Osteoblast (primary cell): ENCODE measurements at places on chromosomes 5 and 9. TPM values are rescaled to one million over a fixed set of nuclear protein-coding genes. Genes with fewer than 3 reads are reported as not detected.

GRCh38 chr5:159441441-159441840 lies 111.2 kb upstream of the IL12B start:
- peaks cover 7% of the 10 kb centered on the region for H3K27me3 ChIP-seq
- no peak overlapping the region for H3K27ac ChIP-seq
- H3K4me3 ChIP-seq: no peak overlapping the region

Gene ENHO
- total RNA-seq: under 0.01 and 0.29 TPM in 2 replicates

GRCh38 chr5:43045236-43045635 lies 5.1 kb upstream of the ANXA2R start:
- H3K4me3 ChIP-seq: no peak overlapping the region
- no peaks in the 10 kb centered on the region for H3K36me3 ChIP-seq
- no peak overlapping the region for H3K27ac ChIP-seq
- peaks cover 33% of the 10 kb centered on the region for H3K4me1 ChIP-seq
- H3K27me3 ChIP-seq: no peaks in the 10 kb centered on the region

Gene SUSD3
- total RNA-seq: 0.36 and 0.88 TPM in 2 replicates

DNA sequence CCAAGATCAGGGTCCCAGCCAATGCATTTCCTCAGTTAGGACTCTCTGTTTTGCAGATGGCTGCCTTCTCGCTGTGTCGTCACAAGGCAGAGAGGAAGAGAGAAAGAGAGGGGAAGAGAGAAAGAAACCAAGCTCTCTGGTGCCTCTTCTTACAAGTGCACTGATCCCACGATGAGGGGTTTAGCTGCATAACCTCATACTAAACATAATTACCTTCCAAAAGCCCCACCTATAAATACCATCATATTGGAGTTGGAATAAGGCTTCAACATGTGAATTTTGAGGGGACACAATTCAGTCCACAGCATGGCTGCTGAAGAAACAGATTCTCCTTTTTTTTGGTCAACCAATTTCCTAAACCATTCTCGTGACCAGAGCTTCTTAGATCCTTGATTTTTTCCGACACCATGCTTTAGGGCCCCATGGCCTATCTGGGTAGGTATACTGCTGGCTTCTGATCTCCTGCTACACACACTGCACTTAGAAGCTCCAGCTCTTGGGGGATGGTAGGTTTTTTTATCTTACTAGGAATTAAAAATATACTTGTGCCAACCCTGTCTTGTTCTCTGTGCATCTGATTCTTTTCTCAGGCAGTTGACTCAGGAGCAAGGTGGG lies 5.1 kb downstream of the CAMK4 start:
- no peak for DNase-seq
- H3K36me3 ChIP-seq: no peaks in the 10 kb centered on the region
- no peak overlapping the region for H3K4me3 ChIP-seq
- H3K27me3 ChIP-seq: peaks cover 7% of the 10 kb centered on the region

GRCh38 chr9:95023217-95024003 lies 294.1 kb downstream of the FANCC start:
- peak overlapping the region; percentile 33 for H3K4me3 ChIP-seq
- no peaks in the 10 kb centered on the region for H3K27me3 ChIP-seq
- peak overlapping the region; percentile 89 for H3K27ac ChIP-seq
- peaks cover 80% of the 10 kb centered on the region for H3K36me3 ChIP-seq
- no peak for DNase-seq

GRCh38 chr5:55989860-55990259 lies 4.9 kb downstream of the IL6ST start:
- no peaks in the 10 kb centered on the region for H3K27me3 ChIP-seq
- no peak overlapping the region for H3K4me3 ChIP-seq
- DNase-seq: no peak
- H3K36me3 ChIP-seq: peaks cover 5% of the 10 kb centered on the region
- no peak overlapping the region for H3K27ac ChIP-seq

- H3K36me3 ChIP-seq: no peaks in the 10 kb centered on the region
- peaks cover 8% of the 10 kb centered on the region for H3K4me1 ChIP-seq
- no peak overlapping the region for H3K4me3 ChIP-seq
- no peak overlapping the region for H3K27ac ChIP-seq
- H3K27me3 ChIP-seq: no peaks in the 10 kb centered on the region
These were observed 11.8 kb upstream of the NDUFB6 start for GRCh38 chr9:32584784-32585183.

- no peaks in the 10 kb centered on the region for H3K4me1 ChIP-seq
- H3K27me3 ChIP-seq: no peaks in the 10 kb centered on the region
- H3K4me3 ChIP-seq: no peak overlapping the region
- no peak for DNase-seq
- H3K36me3 ChIP-seq: no peaks in the 10 kb centered on the region
These were observed 40.3 kb downstream of the RAB3C start for GRCh38 chr5:58622936-58623871.

DNA sequence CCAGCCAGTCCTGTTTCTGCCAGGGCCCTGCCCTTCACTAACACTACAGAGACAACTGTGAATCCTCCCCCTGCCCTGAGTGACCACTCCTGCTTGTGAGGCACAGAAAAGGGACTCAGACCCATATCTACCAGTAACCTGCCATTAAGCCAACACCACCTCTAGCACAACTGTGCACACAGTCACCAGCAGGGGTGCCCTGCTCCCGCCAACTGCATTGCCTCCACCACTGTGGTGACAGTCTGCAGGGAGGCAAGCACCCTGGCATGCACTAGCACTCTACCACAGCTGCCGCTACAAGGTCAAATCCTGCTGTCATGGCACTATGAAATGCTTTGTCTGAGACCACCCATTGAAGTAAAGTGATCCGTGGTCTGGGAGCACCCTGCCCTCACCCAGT lies 1028.5 kb upstream of the CDH9 start:
- no peak overlapping the region for H3K27ac ChIP-seq
- H3K27me3 ChIP-seq: no peaks in the 10 kb centered on the region
- no peak overlapping the region for H3K4me3 ChIP-seq
- no peaks in the 10 kb centered on the region for H3K4me1 ChIP-seq

GRCh38 chr9:137243626-137244485 lies 2.8 kb downstream of the TUBB4B start:
- no peak overlapping the region for H3K4me3 ChIP-seq
- no peak overlapping the region for H3K27ac ChIP-seq
- H3K36me3 ChIP-seq: peaks cover 20% of the 10 kb centered on the region
- peaks cover 8% of the 10 kb centered on the region for H3K4me1 ChIP-seq
- no peaks in the 10 kb centered on the region for H3K27me3 ChIP-seq

DNA sequence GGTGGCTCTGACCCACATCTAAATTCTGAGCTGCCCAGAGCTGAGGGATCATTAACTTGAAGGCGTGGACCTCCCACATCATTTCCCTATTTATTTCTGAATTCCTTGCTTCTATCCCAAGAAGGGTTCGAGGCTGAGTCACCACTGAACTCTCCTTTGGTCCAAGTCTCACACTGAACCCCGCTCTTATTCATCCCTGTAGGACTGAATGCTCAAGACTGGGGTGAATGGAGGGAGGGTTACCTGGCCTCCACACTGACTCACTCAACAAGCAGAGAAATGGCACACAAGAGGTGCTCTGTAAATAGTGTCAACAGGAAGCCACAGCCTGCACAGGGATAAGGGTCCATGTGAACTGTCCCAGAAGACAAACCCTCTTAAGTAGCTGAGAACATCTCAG lies 79.1 kb upstream of the FSTL4 start:
- peaks cover 2% of the 10 kb centered on the region for H3K27me3 ChIP-seq
- H3K36me3 ChIP-seq: no peaks in the 10 kb centered on the region
- no peak for DNase-seq
- H3K4me3 ChIP-seq: no peak overlapping the region
- no peak overlapping the region for H3K27ac ChIP-seq

- no peak overlapping the region for H3K27ac ChIP-seq
- DNase-seq: no peak
- no peak overlapping the region for H3K4me3 ChIP-seq
- peaks cover 2% of the 10 kb centered on the region for H3K27me3 ChIP-seq
These were observed 270.9 kb downstream of the HSPA4 start for GRCh38 chr5:133322743-133323142.

GRCh38 chr9:112912636-112913035 lies 22.0 kb upstream of the SLC46A2 start:
- no peak overlapping the region for H3K27ac ChIP-seq
- no peaks in the 10 kb centered on the region for H3K36me3 ChIP-seq
- no peak for DNase-seq
- H3K27me3 ChIP-seq: peaks cover 32% of the 10 kb centered on the region
- no peak overlapping the region for H3K4me3 ChIP-seq

Gene PTGES
- 70.9 and 115 TPM in 2 replicates for total RNA-seq

Gene SPATA31A7
- total RNA-seq: not detected in 2 replicates

GRCh38 chr5:138905541-138905940 lies 30.4 kb upstream of the LRRTM2 start:
- H3K36me3 ChIP-seq: peaks cover 55% of the 10 kb centered on the region
- H3K4me3 ChIP-seq: no peak overlapping the region
- H3K27ac ChIP-seq: peak overlapping the region; percentile 24
- no peaks in the 10 kb centered on the region for H3K27me3 ChIP-seq
- DNase-seq: peak; percentile 57

- no peaks in the 10 kb centered on the region for H3K27me3 ChIP-seq
- no peak overlapping the region for H3K27ac ChIP-seq
- H3K4me3 ChIP-seq: no peak overlapping the region
- peaks cover 4% of the 10 kb centered on the region for H3K4me1 ChIP-seq
- DNase-seq: peak; percentile 15
These were observed 290 bp downstream of the SLC23A1 start for GRCh38 chr5:139382807-139383206.

GRCh38 chr5:163385271-163385670 lies 52.1 kb upstream of the CCNG1 start:
- no peak overlapping the region for H3K27ac ChIP-seq
- no peak for DNase-seq
- no peaks in the 10 kb centered on the region for H3K4me1 ChIP-seq
- H3K27me3 ChIP-seq: no peaks in the 10 kb centered on the region
- no peak overlapping the region for H3K4me3 ChIP-seq

Gene IL13
- total RNA-seq: under 0.01 TPM in 1 of 2 replicates, not detected in the other

DNA sequence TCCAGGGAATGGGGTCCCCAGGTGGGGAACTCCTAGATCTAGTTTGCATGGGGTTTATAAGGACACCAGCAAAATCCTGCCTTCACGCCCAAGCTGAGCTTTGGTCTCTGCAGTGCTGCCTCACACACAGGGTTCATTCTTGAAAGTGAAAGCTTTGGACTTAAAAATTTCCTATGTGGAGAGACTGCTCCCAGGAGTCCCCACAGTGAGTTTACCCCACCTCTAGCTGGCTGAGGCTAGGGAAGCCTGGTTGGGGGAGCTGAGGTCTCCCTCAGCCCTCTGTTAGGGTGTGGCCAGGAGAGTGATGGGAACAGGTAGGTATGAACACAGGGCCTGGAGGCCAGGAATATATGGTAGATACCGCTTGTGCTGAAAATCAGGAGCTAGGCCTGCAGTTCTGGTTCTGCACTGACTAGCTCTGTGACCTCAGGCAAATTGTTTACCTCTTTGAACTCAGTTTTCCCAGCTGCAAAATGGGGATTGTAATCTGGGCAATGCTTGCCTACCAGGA lies 41.5 kb upstream of the LARP1 start:
- H3K27me3 ChIP-seq: no peaks in the 10 kb centered on the region
- H3K4me1 ChIP-seq: peaks cover 18% of the 10 kb centered on the region
- H3K27ac ChIP-seq: peak overlapping the region; percentile 31
- no peaks in the 10 kb centered on the region for H3K36me3 ChIP-seq
- no peak for DNase-seq

DNA sequence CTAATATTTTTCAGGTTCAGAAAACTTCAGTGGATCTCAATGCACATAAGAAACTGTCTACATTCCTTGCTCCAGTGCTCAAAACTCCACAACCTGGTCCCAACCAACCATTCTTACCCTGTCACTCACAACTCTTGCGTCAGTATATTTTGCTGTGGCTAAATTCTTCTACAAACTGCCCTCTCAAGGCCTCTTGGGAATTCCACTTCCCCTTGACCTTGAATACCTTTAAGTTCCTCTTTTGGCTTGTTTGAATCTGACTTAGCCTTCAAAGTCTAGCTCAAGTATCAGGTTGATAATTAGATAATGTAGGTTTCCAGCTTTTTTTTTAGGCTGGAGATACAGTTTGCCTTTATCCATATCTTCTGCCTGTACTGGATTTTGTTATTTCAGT lies 128.3 kb downstream of the SLF1 start:
- H3K4me1 ChIP-seq: no peaks in the 10 kb centered on the region
- no peaks in the 10 kb centered on the region for H3K27me3 ChIP-seq
- DNase-seq: no peak
- H3K27ac ChIP-seq: no peak overlapping the region
- no peaks in the 10 kb centered on the region for H3K36me3 ChIP-seq
- H3K4me3 ChIP-seq: no peak overlapping the region

- peaks cover 13% of the 10 kb centered on the region for H3K4me1 ChIP-seq
- peaks cover 11% of the 10 kb centered on the region for H3K27me3 ChIP-seq
- DNase-seq: no peak
- H3K4me3 ChIP-seq: no peak overlapping the region
These were observed 77.7 kb upstream of the FAM169A start for GRCh38 chr5:74943905-74944304.

Gene ENTREP1
- under 0.01 TPM in 2 replicates for total RNA-seq

Gene NAIP
- 4.4 and 7.2 TPM in 2 replicates for total RNA-seq

- peak within 1 kb of the TSS; percentile 28 for H3K27ac ChIP-seq
- H3K36me3 ChIP-seq: peaks cover 4% of the 10 kb centered on the region
- peak within 1 kb of the TSS; percentile 84 for H3K4me3 ChIP-seq
These were observed at the start of gene S1PR3 for GRCh38 chr9:88991066-88992034. Gene S1PR3, plus strand, starts transcription at chr9:88991468. Its CDS starts 9,733 bp downstream, at chr9:89001201.

Gene PCDHA1
- not detected in 2 replicates for total RNA-seq

DNA sequence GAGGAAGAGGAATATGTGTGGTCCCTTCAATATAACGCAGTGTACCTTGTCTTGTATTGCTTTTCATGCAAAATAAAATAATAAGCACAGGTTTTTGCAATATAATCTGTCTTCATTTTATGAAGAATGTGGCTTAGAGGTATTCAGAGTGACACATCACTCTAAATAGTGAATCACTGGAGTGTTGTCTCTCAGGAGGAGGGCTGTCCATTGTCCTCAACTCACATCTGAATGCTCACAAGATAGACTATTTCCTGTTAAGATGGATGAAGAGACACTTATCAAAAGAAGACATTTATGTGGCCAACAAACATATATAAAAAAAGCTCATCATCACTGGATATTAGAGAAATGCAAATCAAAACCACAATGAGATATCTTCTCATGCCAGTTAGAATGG lies 1147.5 kb upstream of the C9orf72 start:
- H3K4me1 ChIP-seq: no peaks in the 10 kb centered on the region
- no peak overlapping the region for H3K27ac ChIP-seq
- DNase-seq: no peak
- H3K27me3 ChIP-seq: no peaks in the 10 kb centered on the region
- H3K36me3 ChIP-seq: no peaks in the 10 kb centered on the region

Gene SLC26A2
- total RNA-seq: 22.1 and 22.7 TPM in 2 replicates

DNA sequence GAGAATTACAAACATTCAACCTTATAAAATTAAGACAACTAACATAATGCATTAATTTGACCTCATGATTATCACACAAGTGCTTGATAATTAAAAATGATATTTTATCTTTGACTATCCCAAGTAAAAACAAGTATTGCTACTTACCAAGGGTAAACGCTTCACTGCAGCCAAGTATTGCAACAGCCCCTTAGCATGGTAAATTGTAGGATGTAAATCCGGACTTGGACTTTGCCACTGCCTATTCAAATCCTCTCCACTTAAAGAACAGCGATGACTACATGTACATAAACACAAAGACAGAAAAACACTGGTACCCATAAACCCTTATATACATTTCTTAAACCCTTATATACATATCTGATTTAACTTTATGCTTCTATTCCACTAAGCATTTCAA lies 155.1 kb downstream of the AGTPBP1 start:
- H3K27me3 ChIP-seq: no peaks in the 10 kb centered on the region
- H3K4me1 ChIP-seq: no peaks in the 10 kb centered on the region
- DNase-seq: no peak
- H3K36me3 ChIP-seq: no peaks in the 10 kb centered on the region
- H3K4me3 ChIP-seq: no peak overlapping the region
- H3K27ac ChIP-seq: no peak overlapping the region

- H3K27ac ChIP-seq: no peak overlapping the region
- H3K27me3 ChIP-seq: no peaks in the 10 kb centered on the region
- DNase-seq: no peak
- H3K4me3 ChIP-seq: no peak overlapping the region
- H3K4me1 ChIP-seq: no peaks in the 10 kb centered on the region
These were observed 45.9 kb upstream of the TLX3 start for GRCh38 chr5:171263181-171263580.
